ENCODE measurements at places on chromosomes 11 and 22.

- DNase-seq = no peak
Measured at GRCh38 chr22:43100225-43100624, 10.3 kb upstream of the BIK start.

GRCh38 chr11:129410395-129410960, 34.8 kb downstream of the BARX2 start:
- DNase-seq = no peak

- DNase-seq = no peak
Measured at GRCh38 chr22:40975366-40975765, 24.2 kb downstream of the RBX1 start.

DNA sequence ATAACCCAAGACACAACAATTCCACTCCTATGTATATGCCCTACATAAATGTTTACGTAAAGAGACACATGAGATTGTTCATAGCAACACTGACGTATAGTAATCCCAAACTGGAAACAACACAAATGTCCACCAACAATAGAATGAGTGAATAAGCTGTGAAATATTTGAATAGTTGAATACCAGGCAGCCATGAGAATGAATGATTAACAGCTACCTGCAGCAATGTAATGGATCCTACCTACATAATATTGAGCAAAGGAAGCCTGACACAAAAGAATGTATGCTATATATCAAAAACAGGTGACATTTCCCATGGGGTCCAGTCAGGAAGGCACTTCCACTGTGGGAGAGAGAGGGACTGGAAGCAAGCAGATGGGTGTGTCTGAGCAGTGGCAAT, 92.8 kb upstream of the LINC01488 start:
- DNase-seq = no peak

Data from GM04504 (cell line).